CD4-positive, alpha-beta T cell treated with Interferon gamma for 1 hour (primary cell): ENCODE measurements at places on chromosomes 2 and 18.

GRCh38 chr2:119248751-119249150, 25.1 kb downstream of the STEAP3 start:
- DNase-seq: no peak

- no peak for DNase-seq
Measured at GRCh38 chr2:88136817-88137216, 9.0 kb upstream of the FABP1 start.

GRCh38 chr2:127403460-127403859, 14.8 kb upstream of the PROC start:
- no peak for DNase-seq

DNA sequence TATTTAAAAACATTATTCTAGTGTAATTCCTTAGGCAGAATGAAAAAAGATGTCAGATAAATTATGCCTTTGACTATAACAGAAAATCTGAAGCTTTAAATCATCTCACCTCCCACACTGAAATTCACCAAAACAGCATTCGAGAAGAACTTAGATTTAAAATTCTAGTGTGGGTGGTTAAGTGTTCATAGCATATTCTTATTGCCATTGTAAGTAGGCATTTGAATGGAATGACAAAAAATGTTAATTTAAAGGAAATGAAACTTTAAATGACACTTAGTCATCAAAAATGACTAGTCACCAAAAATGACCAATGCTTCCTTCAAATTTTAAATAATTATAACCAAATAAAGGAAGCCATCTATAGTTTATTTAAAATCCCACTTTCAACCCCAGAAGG, 7.0 kb upstream of the ZNF407 start:
- DNase-seq: no peak

GRCh38 chr2:89851583-89851905, 1160.1 kb downstream of the RPIA start:
- no peak for DNase-seq

- no peak for DNase-seq
Measured at GRCh38 chr18:5237083-5237722, 40.1 kb upstream of the AKAIN1 start.

DNA sequence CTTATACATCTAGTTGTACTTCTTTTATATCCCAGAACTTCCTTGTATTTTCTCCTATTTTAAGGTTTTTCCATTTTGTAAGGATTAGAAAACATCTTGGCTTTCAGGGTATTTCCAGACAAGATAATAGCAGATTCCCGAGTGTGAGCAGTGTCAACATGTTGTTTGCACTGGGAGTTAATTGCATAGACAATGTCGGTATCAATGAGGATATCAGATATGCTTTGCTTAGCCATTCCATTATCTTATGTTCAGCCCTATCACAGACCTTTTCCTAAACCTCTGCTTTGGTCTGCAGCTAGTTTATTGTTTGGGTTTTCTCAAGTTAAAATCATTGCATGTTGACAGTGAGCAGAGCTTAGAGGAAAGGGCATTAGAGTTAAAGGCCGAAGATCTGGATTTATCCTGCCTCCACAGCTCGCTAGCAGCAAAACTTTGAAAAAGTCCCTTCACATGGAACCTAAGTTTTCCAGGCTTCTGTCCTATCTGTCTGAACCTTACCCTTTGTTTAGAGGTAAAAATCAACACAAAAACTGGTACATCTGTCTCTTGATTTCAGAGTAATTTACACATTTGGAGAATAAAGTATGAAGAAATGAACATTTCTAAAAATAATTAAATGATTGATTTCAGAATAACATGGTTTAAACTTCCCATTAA, 355.4 kb downstream of the KIAA1328 start:
- DNase-seq: no peak

DNA sequence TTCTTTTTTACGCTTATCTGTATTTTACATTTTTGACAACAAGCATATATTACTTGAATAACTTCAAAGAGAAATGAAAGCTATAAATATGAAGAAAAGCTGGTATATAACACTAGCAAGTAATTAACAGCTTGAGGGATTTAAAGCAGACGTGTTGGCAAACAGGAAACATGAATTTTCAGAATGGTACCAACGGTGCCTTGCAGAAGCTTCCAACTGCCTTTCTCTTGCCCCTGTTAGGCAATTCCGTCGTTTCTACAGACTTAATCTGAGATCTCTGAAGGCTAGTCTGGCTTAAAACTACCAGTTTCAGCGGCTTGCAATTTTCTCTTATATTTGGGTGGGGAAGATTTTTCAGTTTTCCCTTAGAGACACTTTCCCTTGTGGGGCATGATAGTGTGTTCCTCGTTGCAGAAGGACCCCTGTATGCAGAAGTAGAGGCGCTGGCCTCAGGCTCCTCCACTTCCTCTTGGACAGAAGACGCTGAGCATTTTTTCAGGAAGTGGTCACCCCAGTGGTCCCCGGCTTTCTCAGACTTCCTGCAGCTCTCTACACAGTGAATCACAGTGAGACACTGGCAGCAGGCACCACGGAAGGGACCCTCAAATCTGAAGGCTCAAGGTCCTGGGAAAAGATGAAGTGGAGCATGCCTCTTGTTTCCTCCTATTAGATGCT, 56.2 kb upstream of the SLC16A14 start:
- DNase-seq: peak; percentile 39

GRCh38 chr2:108605947-108606346, 71.7 kb downstream of the LIMS1 start:
- no peak for DNase-seq

DNA sequence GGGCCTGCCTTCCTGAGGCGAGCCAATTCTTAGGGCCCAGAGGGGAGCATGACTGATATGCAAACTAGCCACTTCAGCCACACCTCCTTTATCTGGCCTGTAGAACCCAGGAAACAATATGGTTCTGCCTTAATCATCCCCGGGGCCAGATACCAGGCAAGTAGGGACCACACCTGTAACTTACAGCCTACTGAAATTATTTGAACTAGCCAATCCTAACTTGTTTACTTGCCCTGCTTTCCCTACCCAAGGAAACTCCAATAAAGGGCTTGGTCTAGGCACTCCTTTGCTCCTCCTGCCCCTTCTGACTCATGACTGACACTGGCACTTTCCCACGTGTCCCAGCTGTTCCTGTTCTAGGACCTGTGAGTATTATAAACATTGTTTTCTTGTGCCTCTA, 57.6 kb downstream of the MYOM1 start:
- no peak for DNase-seq

- no peak for DNase-seq
Measured at GRCh38 chr2:75379476-75380210, 180.3 kb upstream of the TACR1 start.

DNA sequence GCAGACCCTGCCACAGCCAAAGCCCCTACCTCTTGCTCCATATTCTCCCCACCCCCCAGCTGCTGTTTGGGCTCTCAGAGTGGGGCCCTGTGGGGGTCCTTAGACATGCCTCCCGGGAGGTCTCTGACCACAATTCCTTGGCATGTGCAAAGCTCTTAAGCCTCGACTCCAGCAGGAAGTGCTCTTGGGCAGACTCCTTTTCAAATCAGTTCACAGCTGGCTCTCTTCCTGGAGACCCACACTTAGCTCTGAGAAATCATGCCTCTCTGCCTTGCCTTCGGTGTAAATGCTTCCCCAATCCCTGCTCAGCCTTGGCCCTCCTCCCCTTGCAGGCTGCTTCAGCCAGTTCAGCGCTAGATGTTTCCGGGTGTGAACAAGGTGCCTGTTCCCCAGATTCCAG, 46.9 kb downstream of the NGEF start:
- no peak for DNase-seq

DNA sequence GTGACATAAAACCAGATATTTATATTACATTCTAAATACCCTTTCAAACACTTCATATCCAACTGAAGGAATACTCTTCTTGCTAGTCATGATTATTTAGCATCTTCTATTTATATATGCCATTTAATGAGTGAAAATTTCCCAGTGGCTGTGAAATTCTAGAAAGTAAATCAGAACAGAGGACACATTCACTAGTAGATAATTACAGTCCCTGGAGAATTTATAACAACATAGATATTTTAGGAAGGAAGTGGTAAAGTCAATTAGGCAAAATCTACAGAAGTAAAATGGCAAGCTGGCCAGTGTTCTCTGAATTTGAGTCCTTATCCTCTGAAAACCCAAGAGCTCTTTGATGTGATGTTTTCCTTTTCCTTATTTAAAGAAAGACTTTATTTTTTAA, 121.8 kb downstream of the PMAIP1 start:
- no peak for DNase-seq

- no peak for DNase-seq
Measured at GRCh38 chr18:70469916-70470315, 181.1 kb downstream of the SOCS6 start.

GRCh38 chr18:57942493-57942892, 101.5 kb upstream of the NEDD4L start:
- DNase-seq: no peak

DNA sequence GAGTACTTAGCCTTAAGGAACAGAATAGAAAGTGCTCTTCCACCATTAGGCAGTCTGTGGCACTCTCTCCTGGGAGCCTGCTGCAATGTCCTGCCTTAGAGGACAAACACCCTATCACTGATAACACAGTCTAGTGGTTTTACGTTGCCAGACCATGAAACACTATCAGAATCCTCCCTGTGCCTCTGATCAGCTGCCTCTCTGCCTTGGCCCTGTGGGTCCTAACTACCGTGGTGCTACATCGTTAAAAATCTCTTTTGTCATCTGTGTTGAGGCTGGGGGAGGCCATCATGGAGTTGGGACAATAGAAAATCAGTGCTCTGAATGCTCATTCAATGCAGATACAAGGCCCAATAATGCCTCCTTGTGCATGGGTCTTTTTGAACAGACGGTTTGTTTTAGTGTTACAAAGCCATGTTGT, 11.9 kb upstream of the APCDD1 start:
- no peak for DNase-seq

DNA sequence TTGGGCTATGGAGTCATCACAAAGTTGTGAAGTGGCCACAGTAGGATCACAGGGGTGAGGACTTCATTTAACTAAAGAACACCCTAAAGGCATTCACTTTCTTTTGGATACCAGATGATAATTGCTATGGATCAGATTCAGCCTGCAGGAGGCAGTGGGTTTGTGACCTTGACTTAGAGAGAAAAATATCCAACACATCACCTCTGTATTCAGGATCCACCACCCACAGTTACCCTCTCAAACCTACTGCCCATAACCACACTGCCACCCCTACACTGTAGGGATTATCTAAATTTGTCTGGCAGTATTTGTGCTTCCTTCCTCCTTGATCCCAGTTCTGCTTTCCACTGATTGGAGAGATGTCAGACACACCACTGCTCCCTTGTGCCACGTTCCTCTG, 269.4 kb downstream of the MYCN start:
- no peak for DNase-seq

DNA sequence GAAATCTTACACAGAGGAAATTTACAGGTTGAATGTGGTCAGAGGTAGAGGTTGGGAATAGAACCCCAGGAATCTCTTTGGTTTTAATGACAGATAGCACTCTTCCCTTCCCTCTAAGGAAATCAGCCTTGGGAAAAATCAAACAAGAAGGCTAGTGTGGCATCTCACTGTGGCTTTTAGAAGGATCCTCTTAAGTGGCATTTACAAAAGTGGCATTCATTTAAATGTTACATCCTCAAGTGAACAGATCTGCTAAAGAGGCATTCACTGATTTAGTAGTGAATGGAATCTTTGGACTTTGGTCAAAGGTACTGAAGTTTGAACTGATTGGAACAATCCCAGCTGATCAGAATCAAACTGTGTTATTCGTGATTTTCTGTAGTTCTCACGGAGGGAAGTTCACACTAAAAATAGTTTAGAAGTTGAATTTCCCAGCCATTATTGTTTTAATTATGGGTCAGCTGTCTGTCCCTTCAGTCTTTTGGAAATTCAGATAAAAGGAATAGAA, 136.5 kb upstream of the FN1 start:
- DNase-seq: no peak

- DNase-seq: no peak
Measured at GRCh38 chr18:60873708-60874107, 459.5 kb upstream of the CDH20 start.

- no peak for DNase-seq
Measured at GRCh38 chr2:83340424-83340823, 1118.7 kb downstream of the SUCLG1 start.
